ENCODE measurements at places on chromosomes 13 and 19.

GRCh38 chr13:111042661-111043226 lies 72.4 kb upstream of the ARHGEF7 start:
- no peak for DNase-seq

GRCh38 chr13:113916330-113916815 lies 52.5 kb upstream of the GAS6 start:
- no peak for DNase-seq

GRCh38 chr13:101181076-101181685 lies 235.1 kb downstream of the NALCN start:
- no peak for DNase-seq

GRCh38 chr19:30602661-30603350 lies 230.6 kb downstream of the ZNF536 start:
- DNase-seq = no peak

GRCh38 chr19:40576151-40576584 lies 505 bp upstream of the SHKBP1 start:
- DNase-seq = no peak

- DNase-seq = no peak
Observed at GRCh38 chr19:35037716-35038622, 3.6 kb upstream of the HPN start.

GRCh38 chr13:25406377-25406776 lies 34.6 kb downstream of the ATP8A2 start:
- DNase-seq = no peak

DNA sequence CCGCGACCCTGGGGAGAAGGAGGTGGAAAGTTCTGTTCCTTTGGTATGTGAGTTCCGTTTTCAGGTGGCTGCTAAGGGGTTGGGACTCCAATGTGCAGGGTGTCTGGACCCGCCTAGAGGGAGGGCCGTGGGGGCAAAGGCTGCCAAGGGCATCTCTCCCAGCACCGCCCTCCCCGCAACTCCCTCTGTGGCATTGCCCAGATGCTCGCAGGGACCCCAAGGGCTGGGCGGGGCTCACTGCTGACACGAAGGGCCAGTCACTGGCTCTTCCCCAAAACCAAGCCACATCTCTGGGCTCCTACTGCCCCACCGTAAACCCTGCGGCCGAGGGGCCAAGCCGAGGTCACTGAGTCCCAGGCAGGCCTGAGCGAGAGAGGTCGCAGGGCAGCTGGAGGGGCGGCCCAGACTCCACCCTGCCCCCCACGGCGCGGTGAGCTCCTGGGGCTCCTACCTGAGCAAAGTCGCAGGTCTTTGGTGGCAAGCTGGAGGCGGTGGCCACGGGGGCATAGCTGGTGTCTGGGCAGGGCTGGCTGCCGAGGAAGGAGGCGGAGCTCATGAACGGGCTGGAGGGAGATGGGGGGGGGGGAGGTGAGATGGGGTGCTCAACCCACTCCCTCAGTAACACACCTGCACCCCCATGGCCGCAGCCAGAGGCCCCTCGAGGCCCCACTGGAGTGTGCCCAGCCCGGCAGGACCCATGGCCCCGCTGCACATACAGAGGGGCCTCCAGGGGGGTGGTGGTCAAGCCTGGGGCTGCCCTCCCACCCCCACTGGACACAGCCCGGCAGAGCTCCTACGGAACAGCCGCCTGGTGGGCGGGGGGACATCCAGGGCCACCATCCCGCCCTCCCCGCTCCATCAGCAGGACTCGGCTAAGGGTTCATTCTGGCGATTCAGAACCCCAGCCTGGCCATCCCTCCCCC lies 26.9 kb downstream of the SBNO2 start:
- DNase-seq = no peak

- DNase-seq = no peak
Observed at GRCh38 chr13:76461999-76462398, 424.2 kb downstream of the KCTD12 start.

- no peak for DNase-seq
Observed at GRCh38 chr13:29681864-29682263, 86.4 kb upstream of the SLC7A1 start.

DNA sequence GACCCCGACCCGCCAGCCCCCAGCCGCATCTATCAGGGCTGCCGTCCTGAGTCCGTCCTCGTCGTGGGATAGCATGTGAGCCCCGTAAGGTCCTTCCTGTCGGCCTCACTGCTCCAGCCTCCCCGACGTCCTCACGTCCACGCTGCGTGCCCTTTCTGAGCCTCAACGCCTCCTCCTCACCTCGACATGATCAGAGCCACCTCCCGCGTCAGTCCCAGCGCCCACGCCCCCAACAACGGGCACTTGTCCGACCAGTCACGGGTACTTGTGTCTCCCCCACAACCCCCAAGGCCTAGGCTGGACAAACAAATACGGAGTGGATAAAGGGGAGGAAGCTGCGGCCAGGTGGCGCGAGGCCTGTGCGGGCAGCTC lies 665 bp downstream of the ZNF497 start:
- DNase-seq = no peak

DNA sequence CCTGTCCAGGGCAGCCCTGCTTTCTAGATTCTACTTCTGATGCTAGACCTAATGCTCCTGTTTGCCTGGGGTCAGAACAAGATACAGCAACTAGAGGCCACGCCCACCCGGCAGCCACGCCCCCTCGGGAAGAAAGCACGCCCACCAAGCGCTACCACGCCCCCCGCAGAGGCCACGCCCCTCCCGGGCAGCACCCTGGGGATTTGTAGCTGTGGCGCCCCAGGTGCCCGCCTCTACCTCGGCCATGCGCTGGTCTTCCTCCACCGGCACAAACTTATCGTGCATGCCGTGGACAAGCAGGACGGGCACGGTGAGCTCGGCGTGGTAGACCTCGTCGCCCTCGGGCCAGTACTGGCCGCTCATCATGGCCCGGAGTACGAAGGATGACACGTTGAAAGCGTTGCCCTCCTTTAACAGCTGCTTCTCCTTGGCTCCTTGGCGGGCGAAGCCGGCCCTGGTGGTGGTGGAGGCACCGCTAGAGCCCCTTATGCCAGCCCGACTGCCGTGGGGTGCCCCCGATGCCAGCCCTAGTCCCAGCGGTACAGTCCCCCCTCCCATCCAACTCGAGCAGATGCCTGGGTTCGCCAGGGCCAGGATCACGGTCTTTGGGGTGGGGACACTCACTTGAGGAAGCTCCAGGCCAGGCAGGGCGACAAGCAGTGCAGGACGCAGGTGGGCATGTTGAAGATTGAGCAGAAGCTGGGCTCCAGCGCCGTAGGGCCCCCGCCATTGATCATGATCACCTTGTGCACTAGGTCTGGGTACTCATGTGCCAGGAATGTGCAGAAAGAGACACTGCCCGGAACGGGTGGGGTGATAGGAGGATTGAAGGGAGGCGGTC lies 9.0 kb downstream of the ABHD8 start:
- DNase-seq = no peak

- DNase-seq = no peak
Observed at GRCh38 chr13:46801858-46802257, 4.9 kb upstream of the ESD start.

DNA sequence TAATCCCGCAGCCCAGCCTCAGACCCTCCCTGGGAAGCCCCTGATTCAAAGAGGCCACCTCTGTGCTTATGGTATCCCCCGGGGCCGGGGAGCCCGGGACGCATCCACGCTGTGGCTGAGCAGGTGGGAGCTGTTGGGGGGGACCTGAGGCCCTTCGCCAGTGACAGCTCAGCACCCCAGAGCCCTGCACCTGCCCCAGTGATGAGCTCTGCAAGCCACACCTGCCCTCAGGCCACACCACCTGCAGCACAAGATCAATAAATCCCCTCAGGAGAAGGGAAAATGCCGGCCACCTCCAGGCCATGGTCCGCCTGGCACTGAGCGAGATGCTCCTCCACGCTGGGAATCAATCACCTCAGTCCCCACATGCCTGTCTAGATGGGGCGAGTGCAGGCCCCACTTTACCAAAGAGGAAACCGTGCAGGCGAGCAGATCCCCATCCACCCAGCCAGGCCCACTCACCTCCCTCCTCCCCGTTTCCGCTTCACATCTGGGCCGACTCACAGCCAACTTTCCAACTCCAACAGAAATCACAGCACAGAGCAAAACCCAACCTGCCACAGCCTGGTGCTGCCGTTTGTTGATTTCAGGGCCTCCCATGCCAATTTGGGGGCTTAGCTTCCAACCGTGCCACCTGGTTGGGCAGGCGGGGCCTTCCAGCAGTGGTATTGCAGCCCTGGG lies 12.8 kb downstream of the MOB3A start:
- no peak for DNase-seq

DNA sequence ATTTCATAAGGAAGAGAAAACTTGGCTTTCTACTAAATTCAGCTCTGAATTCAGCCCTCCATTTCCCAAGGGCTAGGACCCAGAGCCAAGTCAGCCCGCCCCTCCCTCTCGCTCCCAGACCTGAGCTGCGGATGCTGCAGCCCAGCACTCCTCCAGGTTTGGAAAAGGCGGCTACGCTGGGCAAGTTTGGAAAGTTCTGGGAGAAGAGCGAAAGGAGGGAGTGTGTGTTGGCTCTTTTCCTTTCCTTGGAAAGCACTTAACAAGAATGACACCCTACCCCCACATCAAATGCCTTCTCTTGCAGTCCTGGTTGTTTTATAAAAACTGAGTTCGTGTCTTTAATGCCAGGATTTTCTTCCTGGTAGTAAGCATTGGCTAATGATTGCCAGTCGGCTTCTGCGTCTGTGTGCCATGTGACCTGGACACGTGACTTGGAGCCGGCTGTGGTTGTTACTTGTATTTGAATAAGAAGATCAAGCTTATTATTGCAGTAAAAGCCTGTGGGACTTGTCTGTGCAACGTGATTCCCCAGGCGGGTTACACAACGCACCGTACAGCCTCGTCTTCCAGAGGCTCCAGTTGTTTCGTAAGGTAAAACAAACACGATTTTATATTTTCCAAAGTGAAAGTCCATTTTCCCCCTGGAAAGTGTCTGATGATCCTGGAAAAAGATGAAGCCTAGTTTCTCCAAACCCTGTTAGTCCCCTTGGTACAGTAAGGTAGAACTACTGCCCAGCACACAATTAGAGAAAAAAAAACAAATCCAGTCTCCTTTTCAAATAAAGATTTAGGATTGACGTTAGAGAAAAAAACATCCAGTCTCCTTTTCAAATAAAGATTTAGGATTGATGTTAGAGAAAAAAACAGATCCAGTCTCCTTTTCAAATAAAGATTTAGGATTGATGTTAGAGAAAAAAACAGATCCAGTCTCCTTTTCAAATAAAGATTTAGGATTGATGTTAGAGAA lies 26.8 kb upstream of the UBE2L5 start:
- peak; percentile 75 for DNase-seq

GRCh38 chr13:24183741-24184182 lies 23.2 kb downstream of the SPATA13 start:
- DNase-seq = no peak

DNA sequence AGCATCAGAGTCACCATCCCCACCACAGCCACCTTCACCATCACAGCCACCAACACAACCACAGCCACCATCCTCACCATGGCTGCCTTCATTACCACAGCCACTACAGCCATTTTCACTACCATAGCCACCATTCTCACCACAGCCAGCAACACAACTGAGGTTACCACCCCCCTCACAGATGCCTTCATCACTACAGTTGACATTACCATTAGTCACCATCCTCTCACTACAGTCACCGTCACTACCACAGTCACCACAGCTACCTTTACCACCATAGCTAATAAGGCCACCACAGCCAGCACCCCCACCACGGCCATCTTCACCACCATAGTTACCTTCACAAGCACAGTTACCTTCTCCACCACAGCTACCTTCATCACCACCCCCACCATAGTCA lies 269.6 kb downstream of the DNAJC15 start:
- no peak for DNase-seq
